ENCODE measurements at places on chromosomes 1 and 21.

DNA sequence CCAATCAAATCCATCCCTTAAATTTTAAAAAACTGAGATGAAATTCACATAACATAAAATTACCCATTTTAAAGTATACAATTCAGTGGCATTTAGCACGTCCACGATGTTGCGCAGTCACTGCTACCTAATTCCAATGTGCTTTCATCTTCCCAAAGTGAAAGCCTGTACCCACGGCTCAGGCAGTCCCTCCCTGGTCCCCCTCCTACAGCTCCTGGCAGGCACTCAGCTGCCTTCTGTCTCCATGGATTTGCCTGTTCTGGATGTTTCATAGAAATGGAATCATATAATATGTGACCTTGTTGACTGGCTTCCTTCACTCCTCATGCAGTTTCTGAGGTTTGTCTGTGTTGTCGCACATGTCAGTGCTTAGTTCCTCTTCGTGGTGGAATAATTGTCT lies 386.3 kb downstream of the CAMTA1 start:
- no peak for DNase-seq

- DNase-seq = no peak
Observed at GRCh38 chr1:172874950-172875349, 175.8 kb downstream of the TNFSF18 start.

GRCh38 chr1:150777544-150777943 lies 12.0 kb upstream of the CTSS start:
- DNase-seq = no peak

DNA sequence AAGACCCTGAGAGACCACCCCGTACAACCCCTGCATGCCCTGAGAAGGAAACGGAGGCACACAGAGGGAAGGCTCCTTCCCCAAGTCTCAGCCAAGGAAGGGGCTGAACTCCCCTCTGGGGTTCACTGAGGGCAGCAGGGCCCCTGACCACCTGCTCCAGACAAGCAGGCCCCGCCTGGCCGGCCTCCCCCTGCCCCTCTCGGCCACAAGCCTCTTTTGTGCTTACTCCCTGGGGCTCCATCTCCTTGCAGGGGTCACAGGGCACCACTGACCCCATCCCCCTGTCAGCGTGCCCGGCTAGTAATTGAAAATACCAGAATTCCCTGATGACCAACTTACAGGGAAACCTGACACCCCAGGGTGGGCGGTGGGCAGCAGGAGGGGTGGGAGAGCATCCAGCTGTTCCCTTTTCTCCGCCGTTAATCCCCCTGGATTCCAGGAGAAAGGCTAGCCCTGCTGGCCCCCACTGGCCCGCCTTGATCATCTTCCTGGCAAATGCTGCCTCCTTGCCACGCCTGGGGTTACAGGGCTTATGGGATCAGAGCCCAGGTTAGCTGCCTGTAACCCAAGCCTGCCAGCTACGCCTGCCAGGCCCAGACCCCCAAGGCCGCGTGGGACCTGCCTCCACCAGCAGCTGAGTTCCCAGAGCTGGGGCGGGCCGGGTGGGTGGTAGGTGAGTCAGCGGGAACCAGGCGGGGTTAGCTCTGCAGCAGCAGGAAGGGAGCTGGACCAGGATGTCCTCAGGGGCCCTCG lies 96.1 kb downstream of the LACTBL1 start:
- DNase-seq = no peak

DNA sequence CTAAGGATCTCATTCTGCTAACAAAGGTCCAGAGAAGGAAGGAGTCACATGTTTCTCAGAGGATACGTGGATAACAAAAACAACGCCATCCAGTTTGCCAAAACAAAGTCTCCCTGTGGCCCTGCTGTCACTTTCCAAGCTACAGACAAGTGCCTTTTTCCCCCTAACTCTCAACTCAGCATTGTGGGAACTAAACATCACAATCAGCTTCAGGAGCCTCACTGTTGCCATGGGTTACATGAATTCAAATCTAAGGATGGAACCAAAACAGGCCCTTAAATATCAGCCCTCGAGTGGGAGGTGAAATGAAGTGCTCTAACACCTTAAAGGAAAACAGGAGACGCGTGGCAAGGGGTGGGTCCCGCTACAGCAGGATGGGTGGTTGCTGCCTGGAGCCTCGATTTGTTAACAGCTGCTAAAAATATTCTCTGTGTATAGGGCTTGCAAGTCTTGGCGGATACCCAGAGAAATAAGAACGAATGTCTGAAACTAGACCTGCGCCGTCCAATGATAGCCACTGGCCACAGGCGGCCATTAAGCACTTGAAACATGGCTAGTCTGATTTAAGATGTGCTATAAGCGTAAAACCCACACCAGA lies 66.4 kb upstream of the SOD1 start:
- no peak for DNase-seq

DNA sequence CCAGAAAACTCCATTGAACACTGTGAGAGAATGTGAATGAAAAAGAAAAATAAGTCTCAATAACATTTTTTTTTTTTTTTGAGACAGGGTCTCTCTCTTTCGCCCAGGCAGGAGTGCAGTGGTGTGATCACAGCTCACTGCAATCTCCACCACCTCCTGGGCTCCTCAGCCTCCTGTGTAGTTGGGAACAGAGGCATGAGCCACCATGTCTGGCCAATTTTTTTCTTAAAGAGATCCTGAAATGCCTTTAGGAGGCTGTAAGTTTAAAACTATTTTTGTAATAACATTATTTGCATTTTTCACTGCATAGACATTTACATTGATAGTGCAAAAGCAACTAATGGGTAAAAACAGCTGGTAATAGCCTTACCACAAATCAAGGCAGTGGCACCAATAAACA lies 35.3 kb downstream of the GDAP2 start:
- no peak for DNase-seq

DNA sequence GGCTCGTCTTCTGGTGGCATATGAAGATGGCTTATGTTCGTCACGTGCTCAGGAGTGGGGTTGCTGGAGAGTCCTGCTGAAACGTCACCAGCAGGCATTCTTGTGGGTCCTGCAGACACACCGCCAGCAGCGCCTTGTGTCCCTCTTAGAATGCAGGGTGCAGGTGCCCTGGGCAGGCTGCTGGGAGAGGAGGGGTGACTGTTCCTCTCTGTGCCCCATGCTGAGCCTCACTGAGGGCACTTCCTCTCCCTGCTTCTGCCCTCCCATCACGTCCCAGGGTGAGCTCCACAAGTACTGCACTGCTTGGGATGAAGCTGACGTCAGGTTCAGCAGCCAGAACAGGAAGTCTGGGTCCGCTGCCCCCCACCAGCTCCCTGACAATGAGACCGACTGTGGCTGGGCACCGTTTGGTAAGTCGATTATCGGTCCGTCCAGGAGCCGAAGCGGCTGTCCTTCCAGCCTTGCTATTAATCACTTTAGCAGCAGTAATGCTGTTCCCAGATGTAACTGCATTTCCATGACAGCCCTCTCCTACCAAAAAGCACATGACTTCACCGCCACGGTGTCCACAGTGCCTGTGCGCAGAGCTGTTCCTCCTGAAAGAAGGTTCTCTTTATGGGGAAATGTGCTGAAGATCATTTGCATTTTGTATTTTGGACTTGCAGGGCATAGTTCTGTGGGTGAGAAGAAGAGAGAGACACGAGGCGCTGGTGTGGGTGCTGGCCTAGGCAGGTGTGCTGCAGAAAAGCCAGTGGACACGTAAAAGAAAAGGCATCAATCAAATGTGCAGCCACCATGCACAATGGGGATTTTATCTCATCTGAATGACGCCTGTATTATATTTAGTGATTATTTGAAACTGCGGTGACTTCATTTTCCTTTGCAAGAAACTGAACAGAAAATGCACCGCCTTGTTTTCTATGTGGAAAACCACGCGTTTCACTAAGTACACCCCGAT lies 21.0 kb downstream of the SLC37A1 start:
- DNase-seq = no peak

DNA sequence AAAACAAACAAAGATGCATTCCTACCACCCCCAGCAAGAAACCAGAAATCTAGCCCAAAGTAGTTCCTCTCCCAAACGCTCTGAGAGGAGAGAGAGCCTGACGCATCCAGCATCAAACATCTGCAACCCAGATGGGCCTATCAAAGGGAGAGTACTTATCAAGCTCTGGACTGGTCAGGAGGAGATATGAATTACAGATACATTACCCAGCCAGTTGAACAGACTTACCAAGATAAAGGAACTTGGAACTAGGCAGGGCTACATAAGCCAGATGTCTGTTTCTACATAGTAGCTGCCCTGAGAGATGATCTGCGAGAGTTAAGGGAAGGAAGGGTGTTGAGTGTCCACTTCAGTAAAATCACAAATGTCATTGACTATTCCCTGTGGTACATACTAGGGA lies 138.4 kb downstream of the PAPPA2 start:
- DNase-seq = no peak

DNA sequence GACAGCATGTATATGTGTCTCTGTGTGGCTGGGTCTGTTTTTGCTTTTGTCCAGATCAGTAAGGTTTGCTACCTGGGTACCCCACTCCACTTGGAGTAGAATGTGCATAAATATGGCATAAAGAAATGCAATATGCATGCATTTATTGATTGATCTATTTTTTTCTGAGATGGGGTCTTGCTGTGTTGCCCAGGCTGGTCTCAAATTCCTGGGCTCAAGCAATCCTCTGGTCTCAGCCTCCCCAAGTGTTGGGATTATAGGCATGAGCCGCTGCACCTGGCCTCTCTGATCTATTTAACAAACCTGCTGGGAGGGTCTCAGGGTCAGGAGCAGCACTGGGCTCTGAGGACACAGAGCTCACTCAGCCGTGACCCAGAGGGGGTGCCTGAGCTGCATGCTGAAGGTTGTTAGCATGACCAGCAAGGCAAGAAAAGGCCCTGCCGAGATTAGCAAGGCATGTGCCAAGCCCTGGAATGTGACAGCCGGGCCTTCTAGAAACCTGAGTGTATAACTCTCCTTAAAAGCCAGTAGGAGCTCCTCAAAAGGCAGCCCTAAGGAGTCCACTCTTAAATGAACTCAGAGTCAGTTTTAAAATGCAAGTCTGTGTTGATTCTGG lies 22.5 kb downstream of the PCSK9 start:
- DNase-seq = no peak

GRCh38 chr1:51284487-51284954 lies 45.8 kb downstream of the TTC39A start:
- no peak for DNase-seq

GRCh38 chr1:232599178-232600041 lies 30.5 kb downstream of the SIPA1L2 start:
- DNase-seq = no peak

DNA sequence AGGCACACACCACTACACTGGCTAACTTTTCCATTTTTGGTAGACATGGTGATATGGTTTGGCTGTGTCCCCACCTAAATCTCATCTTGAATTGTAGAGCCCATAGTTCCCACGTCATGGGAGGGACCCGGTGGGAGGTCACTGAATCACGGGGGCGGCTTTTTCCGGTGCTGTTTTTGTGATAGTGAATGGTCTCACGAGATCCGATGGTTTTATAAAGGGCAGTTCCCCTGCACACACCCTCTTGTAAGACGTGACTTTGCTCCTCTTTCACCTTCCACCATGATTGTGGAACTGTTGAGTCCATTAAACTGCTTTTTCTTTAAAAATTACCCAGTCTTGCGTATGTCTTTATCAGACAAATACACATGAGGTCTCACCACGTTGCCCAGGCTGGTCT lies 1.3 kb upstream of the FTCD start:
- no peak for DNase-seq

- DNase-seq = no peak
Observed at GRCh38 chr1:53362270-53362669, 34.4 kb upstream of the LRP8 start.
